ENCODE measurements at places on chromosomes 3 and 15. TPM values are rescaled to one million over a fixed set of nuclear protein-coding genes. Genes with fewer than 3 reads are reported as not detected.

- no peak for DNase-seq
Observed at GRCh38 chr3:36227980-36228379, 152.3 kb upstream of the STAC start.

- no peak for DNase-seq
Observed at GRCh38 chr15:95119041-95119610, 887.8 kb downstream of the MCTP2 start.

DNA sequence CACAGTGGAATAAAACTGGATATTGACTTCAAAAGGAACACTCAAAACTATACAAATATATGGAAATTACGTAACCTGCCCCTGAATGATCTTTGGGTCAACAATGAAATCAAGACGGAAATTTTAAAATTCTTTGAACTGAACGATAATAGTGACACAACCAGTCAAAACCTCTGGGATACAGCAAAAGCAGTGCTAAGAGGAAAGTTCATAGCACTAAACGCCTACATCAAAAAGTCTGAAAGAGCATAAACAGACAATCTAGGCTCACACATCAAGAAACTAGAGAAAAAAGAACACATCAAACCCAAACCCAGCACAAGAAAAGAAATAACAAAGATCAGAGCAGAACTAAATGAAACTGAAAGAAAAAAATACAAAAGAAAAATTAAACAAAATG is 46.6 kb downstream of the DNAAF4 start:
- no peak for DNase-seq

The MEX3B gene
- total RNA-seq = 1.9 TPM

DNA sequence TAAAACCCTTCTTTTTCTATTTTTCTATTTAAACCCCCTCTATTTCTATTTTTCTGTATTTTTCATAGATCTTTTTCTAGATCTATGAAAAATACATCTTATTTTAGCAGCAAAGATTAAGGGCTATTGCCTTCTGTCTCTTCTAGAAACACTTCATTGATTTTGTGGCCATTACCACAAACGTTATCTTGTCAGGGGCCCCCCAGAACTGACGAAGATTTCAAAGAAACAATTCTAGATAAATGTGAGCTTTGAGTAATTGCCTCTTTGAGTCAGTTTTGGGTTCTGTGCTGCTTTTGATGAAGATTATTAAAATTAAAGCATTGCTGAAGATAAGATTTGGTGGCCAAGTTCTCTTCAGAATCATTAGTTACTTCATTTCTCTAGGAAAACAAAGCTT is 279.6 kb upstream of the PEX5L start:
- DNase-seq = no peak

The CYP1A2 gene
- 0.32 TPM for total RNA-seq

GRCh38 chr3:4413467-4413866 is 53.6 kb downstream of the SUMF1 start:
- DNase-seq = no peak

The GREM1 gene
- total RNA-seq = 2.8 TPM

GRCh38 chr3:157116017-157116416 is 43.9 kb downstream of the CCNL1 start:
- DNase-seq = no peak

The CIB1 gene
- total RNA-seq = 62.8 TPM

- DNase-seq = no peak
Observed at GRCh38 chr3:128794067-128794768, 68.2 kb downstream of the RAB7A start.

All from upper lobe of right lung (tissue), 1 donor.